ENCODE measurements at places on chromosomes 1 and 21. TPM values are rescaled to one million over a fixed set of nuclear protein-coding genes. Genes with fewer than 3 reads are reported as not detected.

The MIXL1 gene
- not detected for total RNA-seq

The ZDHHC18 gene
- total RNA-seq: 7.9 TPM

The TMEM50A gene
- total RNA-seq: 66.5 TPM

The GJA9 gene
- 0.07 TPM for total RNA-seq

The ESPN gene
- not detected for total RNA-seq

The LIN28A gene
- total RNA-seq: not detected
